ENCODE measurements at places on chromosomes 6 and 20. TPM values are rescaled to one million over a fixed set of nuclear protein-coding genes. Genes with fewer than 3 reads are reported as not detected.

- peak; percentile 28 for DNase-seq
Observed at GRCh38 chr6:106525107-106525881, 104.0 kb downstream of the RTN4IP1 start.

DNA sequence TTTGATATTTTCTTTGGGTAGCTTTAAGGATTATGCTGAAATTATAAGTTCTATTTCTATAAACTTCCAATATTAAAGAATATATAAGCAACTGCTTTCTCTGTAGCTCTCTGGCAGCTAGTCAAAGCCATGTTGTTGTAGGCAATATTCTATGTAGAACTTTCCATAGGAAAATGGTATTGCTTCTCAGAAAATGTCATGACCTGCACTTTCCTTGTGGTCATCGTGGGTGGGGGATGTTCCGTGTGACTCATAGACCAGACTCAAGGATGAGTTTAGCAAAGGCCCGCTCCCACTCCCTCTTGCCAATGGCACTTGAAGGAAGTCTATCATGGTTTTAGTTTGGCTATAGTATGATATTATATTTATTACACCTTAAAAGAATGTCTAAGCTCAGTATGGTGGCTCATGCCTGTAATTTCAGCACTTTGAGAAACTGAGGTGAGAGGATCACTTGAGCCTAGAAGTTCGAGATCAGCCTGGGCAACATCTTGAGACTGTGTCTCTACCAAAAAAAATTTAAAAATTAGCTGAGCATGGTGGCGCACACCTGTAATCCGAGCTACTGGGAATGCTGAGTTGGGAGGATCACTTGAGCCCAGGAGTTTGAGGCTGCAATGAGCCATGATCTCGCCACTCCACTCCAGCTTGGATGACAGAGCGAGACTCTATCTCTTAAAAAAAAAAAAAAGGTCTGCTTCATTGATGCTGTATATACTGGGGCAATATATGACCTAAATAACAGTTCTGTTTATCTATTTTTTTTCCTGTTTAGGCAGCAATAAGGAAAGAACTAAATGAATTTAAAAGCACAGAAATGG is 36.6 kb upstream of the LTV1 start:
- peak; percentile 73 for DNase-seq

- no peak for DNase-seq
Observed at GRCh38 chr6:122107256-122107852, 292.1 kb upstream of the HSF2 start.

- no peak for DNase-seq
Observed at GRCh38 chr6:101912311-101912710, 518.8 kb downstream of the GRIK2 start.

- no peak for DNase-seq
Observed at GRCh38 chr20:10423735-10424134, 10.3 kb downstream of the MKKS start.

GRCh38 chr6:87408721-87409155 is 966 bp downstream of the CFAP206 start:
- no peak for DNase-seq

DNA sequence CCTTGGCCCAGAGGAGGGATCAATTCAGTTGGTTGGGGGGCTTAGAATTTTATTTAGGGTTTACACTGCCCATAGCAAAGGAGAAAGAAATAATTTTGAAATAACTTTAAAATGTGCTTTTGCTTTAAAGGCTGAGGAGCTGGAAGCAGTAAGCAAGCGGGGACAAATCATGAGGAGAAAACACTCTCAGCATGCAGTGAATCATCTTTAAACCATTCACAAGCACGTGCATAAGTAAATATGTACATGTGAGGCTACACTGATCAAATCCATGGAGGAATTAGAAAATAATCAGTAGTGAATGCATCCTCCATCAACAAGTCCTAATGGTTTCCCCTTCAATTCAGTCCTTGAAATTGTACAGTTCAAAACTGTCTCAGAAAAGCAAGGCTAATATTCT is 181.0 kb downstream of the MTFR2 start:
- no peak for DNase-seq

GRCh38 chr6:123849406-123849805 is 45.7 kb downstream of the NKAIN2 start:
- DNase-seq: no peak

- DNase-seq: no peak
Observed at GRCh38 chr6:100296810-100297544, 167.7 kb downstream of the SIM1 start.

DNA sequence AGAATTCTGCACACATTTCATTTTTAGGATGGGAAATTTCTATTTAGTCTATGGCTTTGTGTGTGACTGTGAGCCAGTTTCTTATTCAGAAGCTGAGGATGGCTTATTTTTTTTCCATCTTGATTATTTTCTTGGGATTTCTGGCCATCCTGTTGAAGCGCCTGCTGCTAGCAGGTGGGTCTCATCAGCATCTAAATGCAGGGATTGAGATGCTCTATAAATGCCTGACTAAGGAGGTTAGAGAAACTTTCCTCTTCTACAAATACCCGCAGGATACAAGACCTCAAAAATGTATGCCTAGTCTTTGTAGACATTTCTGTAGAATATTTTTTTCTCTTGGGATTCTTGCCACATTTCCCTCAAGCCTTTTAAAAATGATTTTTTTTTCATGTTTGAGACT is 138.0 kb upstream of the CCN2 start:
- DNase-seq: no peak

GRCh38 chr6:1325461-1326309 is 13.8 kb downstream of the FOXQ1 start:
- DNase-seq: peak; percentile 96

- DNase-seq: no peak
Observed at GRCh38 chr20:36091561-36092397, 62.8 kb upstream of the EPB41L1 start.

DNA sequence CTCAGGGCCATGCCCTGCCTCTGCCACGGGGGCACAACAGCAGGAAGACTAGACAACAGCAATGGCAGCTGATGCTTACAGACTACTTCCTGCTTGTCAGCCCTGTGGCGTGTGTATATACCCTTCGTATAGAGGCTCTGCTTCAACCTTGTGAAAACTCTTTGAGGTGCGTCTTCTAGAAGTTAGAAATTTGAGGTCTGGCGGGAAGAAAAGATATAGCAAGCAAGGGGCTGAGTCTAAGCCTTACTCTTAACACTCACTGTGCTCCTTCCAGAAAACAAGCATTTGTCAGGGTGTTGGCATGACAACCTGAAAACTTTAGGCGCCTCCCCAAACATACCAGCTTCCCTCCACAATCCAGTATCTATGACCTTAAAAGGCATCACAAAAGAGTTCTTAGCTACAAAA is 33.3 kb downstream of the JPH2 start:
- peak; percentile 42 for DNase-seq

DNA sequence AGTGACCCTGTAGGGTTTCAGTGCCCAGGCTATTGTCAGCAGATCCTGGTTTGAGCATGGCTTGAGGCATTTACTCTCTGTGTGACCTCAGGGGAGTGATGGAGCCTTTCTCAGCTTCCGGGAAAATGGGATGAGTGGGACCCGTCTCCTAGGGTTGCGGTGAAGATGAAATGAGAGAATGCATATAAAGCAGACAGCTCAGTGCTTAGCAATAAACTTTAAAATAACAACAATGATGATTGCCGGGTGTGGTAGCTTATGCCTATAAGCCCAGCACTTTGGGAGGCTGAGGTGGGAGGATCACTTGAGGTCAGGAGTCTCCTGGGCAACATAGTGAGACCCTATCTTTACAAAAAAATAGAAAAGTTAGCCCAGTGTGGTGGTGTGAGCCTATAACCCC is 106.0 kb upstream of the MTHFD1L start:
- DNase-seq: no peak

GRCh38 chr6:40669343-40669742 is 82.2 kb upstream of the LRFN2 start:
- DNase-seq: no peak

DNA sequence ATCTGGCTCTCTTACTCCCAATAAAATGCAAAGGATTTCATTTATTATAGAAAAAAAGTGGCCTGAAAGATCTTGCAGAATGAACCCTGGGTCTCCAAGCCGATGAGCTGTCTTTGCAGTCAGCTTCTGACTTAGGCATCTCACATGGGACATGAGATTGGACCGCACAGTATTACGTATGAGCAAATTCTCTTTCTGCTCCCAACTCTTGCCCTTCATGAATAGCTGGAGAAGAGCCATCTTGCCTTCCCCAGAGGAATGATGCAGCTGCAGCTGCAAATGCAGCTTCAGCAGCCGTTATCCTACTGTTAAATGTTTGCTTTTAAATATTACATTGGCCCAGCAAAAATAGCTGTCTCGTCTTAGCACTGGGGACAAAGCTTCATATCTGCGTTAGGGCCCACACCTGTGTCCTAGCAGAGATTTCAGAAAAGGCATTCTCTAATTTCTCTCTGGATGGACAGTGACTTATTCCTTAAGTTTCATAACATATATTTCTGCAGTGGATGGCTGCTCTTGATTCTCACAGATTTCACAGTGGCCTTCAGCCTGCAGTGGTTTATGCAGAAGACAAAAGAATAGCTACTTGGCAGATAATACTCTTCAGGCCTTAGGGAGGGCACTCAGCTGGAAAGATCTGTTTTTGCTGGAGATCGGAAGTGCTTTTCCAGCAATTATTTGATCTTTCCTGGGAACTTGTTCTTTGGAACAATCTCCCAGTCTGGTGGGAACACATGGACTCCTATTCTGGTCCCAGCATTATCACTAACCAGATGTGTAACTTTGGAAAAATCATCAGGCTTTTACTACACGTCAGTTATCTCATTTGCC is 129.2 kb downstream of the FYN start:
- no peak for DNase-seq

GRCh38 chr6:69138148-69138547 is 503.1 kb downstream of the ADGRB3 start:
- DNase-seq: no peak

DNA sequence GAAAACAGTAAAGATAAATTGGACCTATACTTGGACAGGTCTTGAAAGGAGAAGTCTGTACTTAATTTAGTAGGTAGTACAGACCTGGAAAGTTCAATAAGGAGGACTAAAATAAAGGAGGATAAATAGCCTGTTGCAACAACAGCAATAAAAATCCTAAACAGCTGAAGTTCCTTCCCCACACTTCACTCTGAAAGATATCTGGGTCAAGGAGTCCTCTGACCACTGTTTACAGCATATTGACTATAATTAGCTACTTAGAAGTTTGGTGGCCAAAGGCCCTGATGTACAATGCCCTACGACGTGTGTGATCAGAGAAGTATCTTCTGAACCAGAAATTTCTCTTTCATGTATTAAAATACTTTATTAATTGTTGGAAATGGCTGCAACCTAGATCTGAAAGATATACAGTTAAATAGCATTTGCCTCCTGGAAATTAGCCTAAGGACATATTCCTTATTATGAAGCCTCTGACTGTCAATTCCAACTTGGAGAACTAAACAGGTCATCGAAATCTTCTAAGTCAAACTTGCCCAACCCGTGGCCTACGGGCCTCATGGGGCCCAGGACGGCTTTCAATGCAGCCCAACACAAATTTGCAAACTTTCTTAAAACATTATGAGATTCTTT is 82.8 kb downstream of the KIF13A start:
- no peak for DNase-seq

- DNase-seq: no peak
Observed at GRCh38 chr6:71287926-71288227, 734 bp upstream of the OGFRL1 start.

GRCh38 chr6:44041461-44042260 is 85.6 kb downstream of the MRPL14 start:
- peak; percentile 96 for DNase-seq

DNA sequence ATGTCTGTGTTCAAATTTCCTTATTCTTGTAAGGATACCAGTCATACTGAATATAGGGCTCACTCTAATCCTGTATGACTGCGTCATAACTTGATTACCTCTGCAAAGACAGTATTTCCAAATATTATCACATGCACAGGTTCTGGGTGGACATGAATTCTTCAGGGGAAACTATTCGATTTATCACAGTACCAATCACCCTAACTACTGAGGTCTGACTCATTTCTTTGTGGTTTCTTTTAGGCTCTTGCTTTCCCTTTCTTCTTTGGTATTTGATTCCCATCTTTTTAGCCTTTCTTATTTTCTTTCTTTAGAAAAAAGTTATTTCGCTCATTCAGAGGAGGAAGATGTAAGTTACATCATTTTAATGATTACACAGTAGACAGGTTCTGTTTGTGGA is 40.3 kb upstream of the TBX18 start:
- peak; percentile 30 for DNase-seq

DNA sequence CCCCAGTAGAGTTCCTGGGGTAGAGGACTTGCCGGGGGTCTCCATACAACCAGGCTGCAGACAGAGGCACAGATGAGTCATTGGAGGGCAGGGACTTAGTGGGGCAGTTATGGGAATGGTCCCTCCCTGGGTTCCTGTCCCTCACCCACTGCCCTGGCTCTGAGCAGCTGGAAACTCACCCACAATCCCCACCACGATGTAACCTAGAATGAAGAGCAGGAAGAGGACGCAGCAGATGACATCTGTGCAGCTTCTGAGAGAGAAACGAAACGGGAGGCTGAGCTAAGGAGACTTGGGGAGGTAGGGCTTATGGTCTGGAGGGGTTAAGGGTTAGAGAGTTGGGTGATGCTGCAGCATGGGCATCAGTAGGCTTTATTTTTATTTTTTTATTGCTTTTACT is 2.9 kb downstream of the SLC44A4 start:
- no peak for DNase-seq

- DNase-seq: no peak
Observed at GRCh38 chr20:46712056-46712636, 2.7 kb downstream of the SLC2A10 start.

DNA sequence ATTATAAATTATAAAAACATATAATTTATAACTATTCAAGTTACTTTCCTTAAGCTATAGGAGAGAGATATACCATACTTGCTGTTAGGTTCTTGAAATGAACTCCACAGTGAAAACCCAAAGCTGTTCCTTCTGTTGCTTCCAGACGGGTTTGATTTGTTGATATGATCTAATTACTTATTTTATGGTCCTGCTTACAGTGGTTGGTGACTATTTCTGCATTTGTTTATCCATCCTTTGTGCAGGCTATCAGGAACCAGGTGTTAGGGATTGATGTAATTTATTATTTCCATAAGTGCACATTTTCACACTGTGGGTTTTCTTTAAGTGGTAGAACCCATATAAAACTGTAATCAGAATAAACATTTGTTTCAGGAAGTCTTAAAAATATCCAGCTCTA is 167.1 kb downstream of the KIF6 start:
- no peak for DNase-seq

PRL gene
- total RNA-seq: not detected

FLRT3 gene
- 1.3 TPM for total RNA-seq

MYMX gene
- 0.53 TPM for total RNA-seq

HTR1E gene
- not detected for total RNA-seq

CST11 gene
- not detected for total RNA-seq

TOP1 gene
- 15.4 TPM for total RNA-seq

TUBB2B gene
- total RNA-seq: 49.5 TPM

ASIP gene
- not detected for total RNA-seq

CLPSL1 gene
- not detected for total RNA-seq

SLC23A2 gene
- total RNA-seq: 5.9 TPM

NKX2-4 gene
- 21.4 TPM for total RNA-seq

C20orf204 gene
- 0.24 TPM for total RNA-seq

Data from SJSA1 (cell line).